Nucleus accumbens (tissue), 56 donors: ENCODE measurements at places on chromosomes 1 and 21.
A peak's percentile ranks its signal among the peaks of the same experiment; 100 is the strongest.

DNA sequence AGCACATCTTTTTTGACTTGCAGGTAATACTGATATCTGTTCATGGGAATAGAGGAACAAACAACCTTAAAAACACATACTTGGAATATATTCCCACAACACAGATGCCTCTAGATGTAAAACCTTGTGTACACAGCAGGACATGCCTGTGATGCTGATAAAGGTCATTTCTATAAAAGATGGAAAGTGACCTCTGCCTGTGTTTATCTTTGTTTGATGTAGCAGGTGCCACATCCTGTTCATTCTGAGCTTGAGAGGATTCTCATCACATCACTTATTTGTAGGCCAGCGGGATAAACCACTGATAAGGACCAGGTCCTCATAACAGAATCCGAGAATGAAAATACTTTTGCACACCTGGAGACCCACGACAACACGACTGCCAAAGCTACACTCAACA, 133.7 kb downstream of the SMYD2 start:
- no peak for DNase-seq

GRCh38 chr1:29686012-29686930, 449.9 kb downstream of the PTPRU start:
- DNase-seq, result no peak

GRCh38 chr1:207823880-207824566, 72.2 kb downstream of the CD46 start:
- peak; percentile 48 for DNase-seq

DNA sequence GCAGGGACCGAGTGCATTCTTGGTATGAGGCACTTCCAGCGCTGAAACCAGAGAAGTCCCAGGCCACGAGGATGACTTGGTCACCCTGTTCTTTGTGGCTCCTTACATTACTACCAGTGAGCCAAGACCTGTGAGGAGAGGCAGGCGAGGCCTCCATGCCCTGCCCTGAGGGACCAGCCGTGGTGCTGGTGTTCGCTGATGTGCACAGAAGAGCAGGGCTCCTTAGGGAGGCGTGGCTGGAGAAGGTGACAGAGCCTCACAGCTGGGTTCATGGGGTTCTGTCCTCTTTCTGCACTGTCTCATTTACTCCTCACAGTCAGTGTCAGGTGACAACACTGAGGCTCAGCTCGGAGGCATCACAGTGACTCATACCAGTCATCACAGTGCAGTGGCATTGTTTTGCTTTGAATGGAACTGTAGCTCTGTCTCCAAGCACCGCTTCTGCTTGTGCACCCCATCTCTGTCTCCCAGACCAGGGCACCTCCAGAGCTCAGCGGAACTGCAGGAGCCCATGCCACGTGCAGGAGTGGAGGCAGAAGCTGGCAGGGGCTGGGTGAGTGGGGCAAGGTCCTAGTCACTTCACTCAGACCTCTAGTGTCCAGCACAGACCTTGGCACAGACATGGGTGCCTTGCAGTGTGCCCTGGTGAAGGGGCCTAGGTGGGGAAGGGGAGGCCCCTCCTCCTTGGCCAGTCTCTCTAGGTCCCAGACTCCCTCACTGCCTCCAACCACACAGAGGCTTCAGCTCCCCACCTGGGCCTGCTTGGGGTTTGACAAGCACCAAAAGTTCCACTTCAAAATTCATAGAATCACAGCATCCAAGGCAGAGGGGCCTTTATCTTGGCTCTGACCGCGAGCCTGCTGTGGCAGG, 310.9 kb downstream of the MATN1 start:
- DNase-seq, result peak; percentile 5

DNA sequence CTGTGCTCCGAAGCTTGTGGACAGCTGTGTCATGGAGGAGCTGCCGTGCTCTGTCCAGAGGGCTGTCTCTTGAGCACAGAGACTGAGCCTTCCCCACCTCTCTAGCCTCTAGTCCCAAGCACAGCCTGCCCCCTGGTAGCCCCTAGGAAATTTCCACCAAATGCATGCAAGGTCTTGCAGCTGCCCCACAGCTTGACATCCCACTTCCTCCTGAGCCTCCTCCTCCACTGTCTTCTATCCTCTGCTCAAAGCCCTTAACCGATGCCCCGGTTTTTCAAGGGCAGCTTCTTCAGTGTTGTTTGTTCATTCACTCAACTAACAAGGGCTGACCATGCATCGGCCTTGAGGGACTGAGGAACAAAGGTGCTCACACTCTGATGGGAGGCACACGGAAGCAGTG, 20.6 kb upstream of the PROK1 start:
- no peak for DNase-seq

DNA sequence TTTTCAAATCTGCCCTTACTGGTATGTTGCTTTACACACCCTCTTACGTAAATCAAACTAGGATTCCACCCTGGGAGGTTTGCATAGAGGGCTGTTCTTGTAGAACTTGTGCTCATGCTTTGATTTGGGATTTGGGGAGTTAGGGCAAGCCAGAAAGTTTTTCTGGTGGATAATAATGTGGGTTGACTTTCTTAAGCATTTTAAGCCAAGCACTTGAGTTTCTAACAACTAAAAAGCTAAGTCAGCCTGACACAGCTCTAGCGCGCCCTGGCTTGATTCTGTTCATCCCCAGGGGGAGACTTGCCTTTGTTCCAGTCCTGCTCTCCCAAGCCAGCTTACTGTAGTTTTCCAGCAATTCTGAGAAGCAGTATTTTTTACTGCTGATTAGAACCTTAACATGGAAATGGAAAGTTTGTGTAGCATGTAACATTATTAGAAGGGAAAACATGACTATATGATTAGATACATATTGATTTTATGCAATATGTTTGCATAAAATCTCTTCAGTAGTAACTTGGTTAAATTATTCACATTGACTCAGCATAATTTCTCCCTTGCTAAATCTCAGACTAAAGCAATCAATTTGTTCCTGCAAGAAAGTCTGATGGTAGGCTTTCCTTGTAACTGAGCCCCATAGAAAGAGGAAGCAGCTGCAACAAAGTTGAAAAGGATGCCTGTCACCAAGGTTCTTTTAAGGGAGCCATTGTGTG, 11.0 kb upstream of the PGD start:
- DNase-seq, result peak; percentile 3

- DNase-seq, result no peak
These were observed 186.4 kb upstream of the ZNHIT6 start for GRCh38 chr1:85894651-85895050.

DNA sequence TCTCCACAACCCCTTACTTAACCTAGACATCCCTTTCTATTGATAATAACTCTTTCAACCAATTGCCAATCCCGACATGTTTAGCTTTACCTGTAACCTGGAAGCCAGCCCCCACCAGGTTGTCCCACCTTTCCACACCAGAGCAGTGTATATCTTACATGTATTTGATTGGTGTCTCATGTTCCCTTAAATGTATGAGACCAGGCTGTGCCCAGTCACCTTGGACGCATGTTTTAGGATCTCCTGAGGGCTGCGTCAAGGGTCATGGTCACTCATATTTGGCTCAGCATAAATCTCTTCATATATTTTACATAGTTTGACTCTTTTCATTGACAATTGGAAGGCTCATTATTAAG, 5.3 kb upstream of the SLC19A1 start:
- DNase-seq, result no peak

GRCh38 chr1:168613691-168614231, 37.4 kb downstream of the XCL1 start:
- DNase-seq, result no peak

GRCh38 chr1:235918032-235918431, 51.3 kb upstream of the LYST start:
- no peak for DNase-seq

GRCh38 chr1:31505911-31506497, 70.3 kb upstream of the TINAGL1 start:
- no peak for DNase-seq

DNA sequence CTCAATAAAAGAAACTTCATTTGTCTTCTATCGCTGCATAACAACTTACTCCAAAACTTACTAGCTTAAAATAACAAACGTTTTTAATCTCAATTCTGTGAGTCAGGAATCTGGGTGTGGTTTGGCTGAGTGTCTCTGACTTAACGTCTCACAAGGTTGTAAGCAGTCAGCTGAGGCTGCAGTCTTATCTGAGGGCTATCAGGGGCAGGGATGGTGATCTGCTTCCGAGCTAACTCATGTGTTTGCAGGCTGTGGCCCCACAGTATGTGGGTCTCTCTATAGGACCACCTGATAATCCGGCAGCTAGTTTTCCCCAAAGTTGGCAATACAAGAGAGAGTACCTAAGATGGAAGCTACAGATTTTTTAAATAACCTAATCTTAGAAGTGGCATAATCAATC, 234.2 kb upstream of the FGGY start:
- DNase-seq, result no peak

- no peak for DNase-seq
These were observed 21.3 kb downstream of the SOAT1 start for GRCh38 chr1:179314928-179315327.

GRCh38 chr1:160117709-160118183, 2.2 kb downstream of the ATP1A2 start:
- DNase-seq, result peak; percentile 91

DNA sequence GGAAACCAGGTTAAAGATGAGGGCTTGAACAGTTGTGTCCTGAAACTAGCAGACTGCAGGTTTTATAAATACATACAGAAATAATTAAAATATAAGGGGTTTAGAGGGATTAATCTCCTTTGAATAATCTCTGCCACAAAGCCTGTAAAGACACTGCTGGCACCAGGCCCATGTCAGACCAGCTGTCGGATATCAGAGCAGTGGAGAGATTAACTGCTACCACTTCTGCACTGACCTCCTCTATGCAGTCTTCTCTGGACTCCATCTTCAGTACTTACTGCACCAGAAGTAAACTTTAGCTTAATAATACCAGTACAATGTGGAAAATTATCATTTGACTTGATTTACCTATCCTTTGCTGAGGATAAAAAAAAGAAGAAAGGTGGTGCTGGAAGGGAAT, 128.6 kb downstream of the LHX4 start:
- no peak for DNase-seq

DNA sequence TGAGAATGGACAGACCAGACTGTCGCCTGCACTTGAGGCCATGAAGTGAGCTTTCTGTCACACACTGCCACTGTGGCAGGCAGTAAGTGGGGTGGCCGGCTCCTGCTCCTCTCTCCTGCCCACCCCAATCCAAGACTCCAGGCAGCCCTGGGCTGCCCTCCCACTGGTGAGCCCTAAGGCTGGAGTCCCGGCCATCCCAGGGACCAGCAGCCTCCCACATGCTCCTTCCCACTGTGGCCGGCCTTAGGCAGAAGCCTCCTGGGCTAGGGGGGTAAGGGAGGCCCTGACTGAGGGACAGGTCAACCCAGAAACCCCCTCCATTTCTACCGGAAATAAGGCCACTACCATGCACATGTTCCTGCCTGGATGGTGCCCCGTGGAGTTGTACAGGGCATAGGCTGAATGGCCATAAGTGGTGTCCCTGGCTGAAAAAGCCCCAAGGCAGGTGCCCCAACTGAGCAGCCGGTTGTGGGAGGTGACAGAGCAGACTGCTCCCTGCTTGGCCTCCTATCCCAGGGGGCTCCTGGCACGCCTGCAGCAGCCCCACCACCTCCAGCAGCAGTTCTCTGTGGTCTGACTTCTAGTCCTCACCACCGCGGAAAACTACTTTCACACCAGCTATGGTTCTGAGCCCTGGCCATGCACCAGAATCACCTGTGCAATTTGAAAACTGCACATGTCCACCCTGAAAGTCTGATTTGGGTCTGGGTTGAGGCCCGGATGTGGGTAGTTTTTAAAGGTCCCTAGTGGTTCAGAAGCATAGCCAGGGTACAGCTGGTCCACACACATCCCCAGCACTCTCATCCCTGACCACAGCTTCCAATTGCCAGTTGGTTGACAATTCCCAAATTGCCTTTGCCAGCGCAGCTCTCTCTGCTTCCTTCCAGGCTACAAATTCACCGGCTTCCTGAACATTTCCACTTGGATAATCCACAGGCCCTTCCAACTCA, 1.6 kb upstream of the ARTN start:
- DNase-seq, result no peak

DNA sequence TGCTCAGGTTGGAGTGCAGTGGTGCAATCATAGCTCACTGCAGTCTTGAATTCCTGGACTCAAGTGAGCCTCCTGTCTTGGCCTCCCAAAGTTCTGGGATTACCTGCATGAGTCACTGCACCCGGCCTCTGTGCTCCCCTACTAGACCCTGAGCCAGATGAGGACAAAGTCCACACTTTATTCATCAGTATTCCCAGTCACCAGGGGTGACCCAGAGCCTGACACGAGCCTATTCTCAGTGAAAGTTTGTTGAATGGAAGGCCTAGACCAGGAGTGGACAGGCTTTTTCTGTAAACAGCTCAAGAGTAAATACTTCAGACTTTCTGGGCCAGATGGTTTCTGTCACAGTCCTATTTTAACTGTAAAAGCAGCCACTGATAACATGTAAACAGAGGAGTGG, 68.2 kb downstream of the MAB21L3 start:
- DNase-seq, result no peak

DNA sequence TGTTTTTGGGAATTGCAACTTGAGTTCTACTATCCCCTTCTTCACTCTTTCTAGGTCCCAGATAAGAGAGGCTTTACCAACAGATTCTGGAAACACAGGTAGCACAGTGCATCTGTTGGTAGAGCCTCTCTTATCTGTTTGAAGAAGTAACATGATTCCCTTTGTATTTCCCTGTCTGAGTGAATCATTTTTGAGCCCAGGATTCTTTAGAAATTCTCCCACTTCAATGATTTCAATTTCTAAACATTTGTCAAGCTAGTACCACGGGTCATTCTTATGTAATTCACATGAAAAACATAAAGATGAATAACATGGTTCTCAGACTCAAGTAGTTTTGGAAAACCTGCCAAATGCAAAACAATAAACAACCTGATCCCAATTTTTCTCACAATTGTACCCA, 72.0 kb upstream of the DUSP10 start:
- no peak for DNase-seq

- DNase-seq, result no peak
These were observed 17.5 kb downstream of the LACTBL1 start for GRCh38 chr1:22955146-22955545.

- no peak for DNase-seq
These were observed 26.3 kb downstream of the JAK1 start for GRCh38 chr1:64940025-64940424.

DNA sequence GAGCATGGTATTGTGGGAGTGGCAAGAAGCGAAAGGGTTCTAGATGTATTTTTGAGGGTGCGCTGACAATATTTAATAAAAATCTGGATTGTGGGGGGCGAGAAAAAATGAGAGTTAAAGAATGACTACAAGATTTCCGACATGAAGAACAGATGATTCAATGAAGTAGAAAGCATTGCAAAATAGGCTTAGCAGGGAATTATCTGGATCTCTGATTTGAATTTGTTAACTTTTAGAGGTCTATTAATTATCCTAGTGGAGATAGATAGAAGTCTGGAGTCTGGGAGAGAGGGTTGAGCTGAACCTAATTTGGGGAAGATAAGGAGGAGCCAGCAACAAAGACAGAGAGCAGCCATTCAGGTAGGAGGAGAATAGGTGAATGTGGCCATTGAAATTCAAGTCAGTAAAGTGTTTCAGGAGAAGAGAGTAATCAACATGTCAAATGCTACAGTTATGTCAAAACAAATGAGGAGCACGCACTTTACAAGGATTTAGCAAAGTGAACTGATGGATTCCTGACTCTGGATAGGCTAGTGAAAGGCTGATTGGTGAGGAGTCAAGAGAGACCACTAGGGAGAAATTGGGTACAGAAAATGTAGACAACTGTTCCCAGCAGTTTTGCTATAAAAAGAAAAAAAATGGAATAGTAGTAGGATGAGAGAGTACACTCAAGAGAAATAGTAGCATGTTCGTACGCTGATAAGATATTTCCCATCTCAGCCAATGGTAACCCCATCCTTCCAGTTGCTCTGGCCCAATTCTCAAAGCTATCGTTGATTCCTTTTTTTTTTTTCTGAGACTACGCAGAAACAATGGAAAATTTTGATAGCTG, 393.2 kb upstream of the CXADR start:
- DNase-seq, result no peak

GRCh38 chr1:183570451-183570850, 19.8 kb downstream of the NCF2 start:
- DNase-seq, result no peak
